Kidney tubule cell (primary cell): ENCODE measurements at places on chromosomes 1 and 21.

DNA sequence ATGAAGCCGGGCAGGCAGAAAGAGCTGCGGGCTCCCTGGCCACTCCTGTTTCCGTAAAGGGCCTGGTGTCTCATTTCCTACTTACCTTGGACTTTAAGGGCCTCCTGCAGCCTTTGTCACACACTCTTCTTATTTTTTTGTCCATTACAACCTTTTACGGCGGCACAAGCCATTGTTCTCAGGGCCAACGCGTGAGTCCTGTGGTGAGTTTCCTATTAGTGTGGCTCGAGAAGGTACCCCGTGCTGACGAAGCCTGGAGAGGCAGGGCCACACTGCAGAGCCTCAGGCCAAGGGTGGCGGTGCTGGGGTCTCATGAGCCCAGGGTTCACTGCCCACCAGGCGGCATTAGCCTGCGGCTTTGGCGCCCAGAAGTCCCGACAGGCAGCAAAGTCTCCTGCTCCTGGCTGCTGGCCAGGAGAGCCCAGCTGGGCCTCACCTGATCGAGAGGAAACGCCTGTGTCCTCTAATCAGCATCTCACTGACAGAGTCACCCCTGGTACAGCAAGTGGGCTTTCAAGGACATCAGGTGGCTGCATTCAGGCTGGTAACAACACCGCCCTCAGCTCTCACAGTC lies 62.0 kb downstream of the SIK1 start:
- no peak for DNase-seq

- peak; percentile 44 for DNase-seq
Observed at GRCh38 chr21:33643658-33644311, 1.5 kb downstream of the ITSN1 start.

DNA sequence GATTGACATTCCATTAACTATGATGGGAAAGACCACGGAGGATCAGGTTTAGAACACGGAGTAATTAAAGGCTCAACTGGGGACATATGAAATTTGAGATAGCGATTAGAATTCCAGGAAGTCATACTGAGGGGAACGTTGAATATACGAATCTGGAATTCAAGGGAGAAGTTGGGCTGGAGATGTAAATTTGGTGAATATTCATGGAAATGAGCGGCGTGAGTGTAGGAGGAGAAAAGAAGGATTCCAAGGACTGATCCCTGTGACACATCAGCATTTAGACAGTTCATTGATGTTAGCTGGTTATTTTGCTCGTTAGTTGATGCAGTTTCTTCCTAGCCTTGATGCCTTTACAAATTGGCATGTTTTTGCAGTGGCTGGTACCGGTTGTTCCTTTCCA lies 242.8 kb upstream of the KIAA0040 start:
- no peak for DNase-seq

GRCh38 chr1:114720492-114720891 lies 3.9 kb upstream of the NRAS start:
- DNase-seq: no peak

DNA sequence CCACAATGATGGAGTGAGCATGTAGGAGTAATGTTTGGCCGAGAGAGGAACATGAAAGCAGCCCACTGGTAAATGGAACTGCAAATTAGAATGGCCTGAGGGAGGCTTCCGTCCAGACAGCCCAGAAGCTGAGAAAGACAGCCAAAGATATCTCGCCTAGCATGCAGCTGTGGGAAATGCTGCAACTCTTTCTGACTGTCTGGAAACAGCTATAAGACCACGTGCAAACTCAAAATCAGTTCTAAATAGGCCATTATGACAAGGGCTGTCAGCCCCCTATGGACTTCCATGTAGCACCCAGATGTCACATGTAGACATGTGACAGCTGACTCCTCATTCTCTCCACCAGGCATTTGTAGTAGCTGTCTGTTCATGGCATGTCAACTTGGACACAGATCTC lies 62.9 kb upstream of the ATP1A1 start:
- no peak for DNase-seq

- peak; percentile 84 for DNase-seq
Observed at GRCh38 chr1:161733526-161733925, 12.2 kb downstream of the FCRLB start.

DNA sequence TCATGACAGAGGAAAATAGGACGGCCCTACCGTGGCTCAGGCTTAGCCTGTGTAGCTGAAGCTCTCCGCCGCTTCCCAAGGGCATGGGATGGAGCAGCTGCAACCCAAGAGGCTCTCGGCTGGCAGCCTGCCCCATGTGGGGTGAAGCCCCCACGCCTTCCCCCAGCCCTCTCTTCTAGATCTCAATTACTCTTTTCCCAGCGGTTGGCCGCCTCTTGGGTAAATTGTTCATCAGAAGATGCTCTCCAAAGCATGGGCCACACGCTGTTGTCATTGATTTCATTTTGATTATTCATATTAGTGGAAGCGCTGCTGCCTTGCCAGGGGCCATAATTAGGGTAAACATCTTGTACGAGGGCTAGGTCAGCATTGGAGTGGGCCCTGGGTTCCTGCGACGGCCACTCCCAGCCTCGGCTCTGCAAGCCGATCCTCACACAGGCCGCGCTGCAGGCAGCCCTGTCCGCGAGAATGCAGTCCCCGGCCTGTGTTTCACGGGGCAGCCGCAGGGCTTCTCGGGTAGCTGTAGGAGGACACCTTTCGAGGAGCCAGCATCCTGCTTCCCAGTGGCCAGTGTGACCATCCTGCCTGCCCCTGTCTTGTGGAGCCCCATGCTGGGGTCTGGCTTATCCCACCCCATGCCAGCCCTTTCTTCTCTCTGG lies 114.4 kb upstream of the VAMP3 start:
- no peak for DNase-seq

DNA sequence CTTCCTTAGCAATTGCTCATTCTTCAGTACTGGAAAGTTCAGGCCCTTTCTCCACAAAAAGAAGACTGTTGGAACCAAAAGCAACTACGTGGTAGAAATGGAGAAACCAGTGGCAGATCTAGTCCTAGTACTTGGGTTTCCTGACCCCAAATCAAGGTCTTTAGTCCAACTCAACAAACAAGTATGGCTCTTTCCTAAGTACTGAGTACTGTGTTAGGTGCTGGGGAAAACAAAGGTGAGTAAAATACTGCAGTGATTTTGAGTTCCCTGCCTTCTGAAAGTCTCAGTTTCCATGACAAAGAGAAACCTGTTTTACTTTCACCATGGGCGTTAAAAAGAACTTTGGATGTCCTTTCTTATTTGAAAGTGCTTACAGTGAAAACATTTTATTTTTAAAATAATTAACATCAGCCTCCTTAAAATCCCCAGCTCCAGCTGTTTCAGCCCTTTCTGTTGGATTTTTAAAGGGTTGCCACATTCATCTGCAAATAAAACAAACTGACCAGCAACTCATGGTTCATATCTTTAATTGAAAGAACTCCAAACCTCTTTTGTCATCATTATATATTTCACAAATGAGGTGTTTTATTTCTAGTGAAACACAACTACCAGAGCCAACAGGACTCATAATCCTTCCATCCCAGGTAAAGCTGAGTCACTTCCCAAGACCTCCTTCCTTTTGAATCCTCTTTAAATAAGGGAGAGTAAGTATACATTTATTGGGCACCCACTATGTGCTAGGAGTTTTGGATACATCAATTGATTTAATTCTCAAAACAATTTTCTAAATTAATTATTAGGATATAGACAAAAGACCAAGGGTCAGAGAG lies 35.4 kb downstream of the PLPP3 start:
- no peak for DNase-seq

DNA sequence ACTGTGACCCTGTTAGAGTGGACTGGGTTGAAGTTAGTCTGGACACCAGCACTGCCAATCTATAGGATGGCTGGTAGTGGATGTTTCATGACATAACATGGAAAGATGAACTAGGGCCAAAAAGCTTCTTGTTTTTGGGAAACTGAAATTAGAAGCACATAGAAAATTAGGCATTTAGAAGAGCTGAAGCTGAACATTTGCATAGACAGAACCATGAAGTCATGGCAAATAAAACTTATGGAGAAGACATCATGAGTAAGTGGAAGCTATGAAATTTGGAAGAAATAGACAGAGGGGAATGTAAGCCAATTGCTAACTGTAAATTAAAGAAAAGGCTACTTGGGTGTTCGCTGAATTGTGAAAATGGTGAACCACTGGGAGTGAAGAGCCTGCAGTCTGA lies 2.7 kb upstream of the S100A11 start:
- no peak for DNase-seq

DNA sequence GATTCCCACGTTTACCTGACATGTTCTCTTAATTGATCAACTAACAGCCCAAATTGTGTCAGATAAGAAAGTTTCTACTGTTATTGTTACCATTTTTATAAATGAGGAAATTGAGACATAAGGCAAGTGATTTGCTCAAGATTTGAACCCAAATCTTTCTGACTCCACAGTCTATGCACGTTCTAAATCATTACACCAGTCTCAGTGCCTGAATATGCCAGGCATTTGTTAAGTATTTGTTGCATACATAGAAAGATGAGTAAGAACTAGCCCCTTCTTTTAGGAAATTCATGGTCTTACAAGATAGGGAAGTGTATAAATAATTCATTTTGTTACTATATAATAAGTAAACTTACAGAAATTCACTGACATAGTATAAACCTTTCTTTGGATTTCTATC lies 7.1 kb upstream of the CD101 start:
- no peak for DNase-seq

- DNase-seq: no peak
Observed at GRCh38 chr1:181153634-181153961, 65.1 kb downstream of the IER5 start.

- no peak for DNase-seq
Observed at GRCh38 chr1:34332996-34333395, 156.3 kb downstream of the C1orf94 start.

- DNase-seq: no peak
Observed at GRCh38 chr1:7264101-7264500, 478.8 kb downstream of the CAMTA1 start.

DNA sequence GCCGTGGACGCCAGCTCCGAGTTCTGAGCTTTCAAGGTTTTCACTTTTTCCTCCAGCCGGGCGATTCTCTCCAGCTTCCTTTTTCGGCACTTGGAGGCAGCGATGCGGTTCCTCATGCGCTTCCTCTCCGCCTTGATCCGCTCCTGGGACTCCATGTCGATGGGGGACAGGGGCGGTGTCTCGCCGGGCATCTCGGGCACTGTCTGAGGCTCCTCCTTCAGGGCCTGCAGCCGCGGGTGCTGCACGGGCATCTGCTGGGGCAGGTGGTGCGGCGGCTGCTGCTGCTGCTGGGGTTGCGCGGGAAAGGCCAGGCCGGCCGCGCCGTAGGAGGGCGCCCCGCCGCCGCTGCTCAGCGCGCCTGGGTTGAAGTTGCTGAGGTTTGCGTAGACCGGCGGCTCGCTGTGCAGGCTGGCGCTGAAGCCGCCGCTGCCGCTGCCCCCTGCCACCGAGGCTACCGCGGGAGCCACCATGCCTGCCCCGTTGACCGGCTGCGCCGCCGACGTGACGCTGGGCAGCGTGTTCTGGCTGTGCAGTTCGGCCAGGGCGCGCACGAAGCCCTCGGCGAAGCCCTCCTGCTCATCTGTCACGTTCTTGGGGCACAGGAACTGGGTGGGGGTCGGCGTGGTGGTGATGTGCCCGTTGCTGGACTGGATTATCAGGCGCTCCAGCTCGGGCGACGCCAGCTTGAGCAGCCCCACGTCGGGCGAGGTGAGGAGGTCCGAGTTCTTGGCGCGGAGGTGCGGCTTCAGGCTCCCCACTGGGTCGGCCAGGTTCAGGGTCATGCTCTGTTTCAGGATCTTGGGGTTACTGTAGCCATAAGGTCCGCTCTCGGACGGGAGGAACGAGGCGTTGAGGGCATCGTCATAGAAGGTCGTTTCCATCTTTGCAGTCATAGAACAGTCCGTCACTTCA lies 1.4 kb downstream of the JUN start:
- DNase-seq: peak; percentile 61

GRCh38 chr1:42379794-42380585 lies 602 bp upstream of the RIMKLA start:
- peak; percentile 42 for DNase-seq

DNA sequence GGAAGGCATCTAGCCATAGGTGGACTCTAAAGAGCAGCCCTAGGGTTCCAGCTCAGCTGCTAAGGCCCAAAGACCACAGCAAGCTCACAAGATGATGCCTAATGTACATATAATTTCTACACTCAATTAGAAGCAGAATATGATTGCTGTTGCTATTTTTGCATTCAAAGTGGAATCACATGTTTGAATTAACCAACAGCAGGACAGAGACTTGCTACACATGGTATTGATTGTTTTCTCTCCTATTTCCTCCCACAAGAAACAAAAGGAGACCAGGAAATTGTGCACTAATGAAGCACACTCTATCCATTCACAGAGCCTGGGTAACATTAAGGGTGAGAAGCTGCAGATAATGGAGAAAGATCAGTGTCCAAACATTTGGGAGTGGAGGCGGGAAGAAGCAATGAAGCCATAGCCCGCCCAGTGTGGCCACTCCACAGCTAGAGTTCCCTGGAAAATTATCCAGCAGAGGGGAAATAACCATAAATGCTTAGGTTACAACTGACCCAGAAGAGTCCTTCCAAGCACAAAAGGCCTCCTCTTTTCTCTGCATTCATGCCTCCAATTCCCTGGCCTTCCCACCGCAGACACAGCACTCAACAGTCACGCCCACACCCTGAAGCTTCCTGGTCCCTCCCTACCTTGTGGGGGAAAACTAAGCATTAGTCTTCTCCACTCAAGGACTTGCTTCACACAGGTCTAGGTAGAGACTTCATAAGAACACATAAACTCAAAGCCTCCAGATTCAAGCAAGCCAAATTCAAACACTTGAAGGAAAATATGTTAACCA lies 7.5 kb downstream of the CNN3 start:
- DNase-seq: no peak

GRCh38 chr1:25355841-25356395 lies 17.8 kb downstream of the TMEM50A start:
- no peak for DNase-seq

- peak; percentile 29 for DNase-seq
Observed at GRCh38 chr1:227131193-227131592, 187.1 kb downstream of the CDC42BPA start.

DNA sequence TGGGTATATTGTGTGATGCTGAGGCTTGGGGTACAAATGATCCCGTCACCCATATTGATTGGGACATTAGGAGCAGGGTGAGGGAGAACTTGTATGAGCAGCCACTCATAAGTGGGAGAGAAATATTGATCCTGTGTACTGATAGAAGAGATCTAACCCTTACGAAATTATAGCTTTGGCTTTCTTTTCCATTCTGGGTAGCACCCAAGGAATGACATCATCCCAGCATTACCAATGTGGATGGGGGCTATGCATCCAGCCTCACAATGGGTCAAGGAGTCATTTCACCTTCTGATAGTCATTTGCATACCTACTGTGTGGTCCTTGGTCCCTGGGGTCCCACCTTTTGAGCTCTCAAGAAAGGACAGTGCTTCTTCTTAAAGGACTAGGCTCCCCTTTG lies 1.9 kb upstream of the NAV1 start:
- no peak for DNase-seq

GRCh38 chr1:15531003-15531402 lies 4.4 kb downstream of the DNAJC16 start:
- peak; percentile 87 for DNase-seq

GRCh38 chr1:151976015-151976343 lies 17.7 kb downstream of the S100A10 start:
- DNase-seq: no peak

DNA sequence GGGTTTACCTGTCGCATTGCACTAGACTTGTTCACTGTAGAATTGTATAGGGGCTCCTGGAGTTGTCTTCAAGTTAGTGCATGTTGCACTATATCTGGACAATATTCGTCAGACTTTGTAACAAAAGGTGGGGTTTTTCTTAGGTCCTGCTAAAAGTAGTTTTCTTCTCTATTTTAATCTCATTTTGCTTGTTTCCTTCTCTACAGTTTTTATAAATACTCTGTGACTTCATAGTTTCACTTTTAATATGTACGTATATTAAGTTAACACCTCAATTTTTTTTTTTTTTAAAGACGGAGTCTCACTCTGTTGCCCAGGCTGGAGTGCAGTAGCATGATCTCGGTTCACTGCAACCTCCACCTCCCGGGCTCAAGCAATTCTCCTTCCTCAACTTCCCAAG lies 26.5 kb upstream of the MRPS6 start:
- no peak for DNase-seq
